Heart left ventricle (tissue), 16 donors: ENCODE measurements at places on chromosomes 13 and 19. TPM values are rescaled to one million over a fixed set of nuclear protein-coding genes. Genes with fewer than 3 reads are reported as not detected.
A peak's percentile ranks its signal among the peaks of the same experiment; 100 is the strongest.

- H3K27ac ChIP-seq = peak overlapping the region; percentile 96
- H3K27me3 ChIP-seq = no peaks in the 10 kb centered on the region
- no peak for DNase-seq
- peaks cover 12% of the 10 kb centered on the region for H3K4me1 ChIP-seq
- peak overlapping the region; percentile 90 for H3K4me3 ChIP-seq
Observed at GRCh38 chr13:95677564-95678266, 776 bp downstream of the DNAJC3 start.

DNA sequence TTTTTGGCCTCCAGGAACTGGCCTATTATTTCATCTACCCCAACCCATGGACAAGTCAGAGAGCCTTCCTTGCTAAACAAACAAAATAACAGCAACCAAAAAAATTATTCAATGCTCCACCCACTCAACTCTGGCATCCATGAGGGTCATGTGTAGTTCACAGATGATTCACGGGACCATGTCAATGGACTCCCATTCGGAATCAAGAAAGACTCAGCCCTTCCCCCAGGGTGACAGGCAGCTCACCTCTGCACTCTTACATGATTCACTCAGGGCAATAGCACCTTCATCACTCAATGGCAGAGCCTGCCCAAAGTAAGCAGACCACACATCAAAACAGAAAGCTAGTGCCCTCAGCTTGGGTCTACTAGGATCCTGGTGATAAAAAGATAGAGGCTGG is 14.3 kb upstream of the SCEL start:
- H3K27me3 ChIP-seq = no peaks in the 10 kb centered on the region
- no peak overlapping the region for H3K4me3 ChIP-seq
- H3K4me1 ChIP-seq = no peaks in the 10 kb centered on the region
- H3K36me3 ChIP-seq = no peaks in the 10 kb centered on the region
- no peak for DNase-seq

DNA sequence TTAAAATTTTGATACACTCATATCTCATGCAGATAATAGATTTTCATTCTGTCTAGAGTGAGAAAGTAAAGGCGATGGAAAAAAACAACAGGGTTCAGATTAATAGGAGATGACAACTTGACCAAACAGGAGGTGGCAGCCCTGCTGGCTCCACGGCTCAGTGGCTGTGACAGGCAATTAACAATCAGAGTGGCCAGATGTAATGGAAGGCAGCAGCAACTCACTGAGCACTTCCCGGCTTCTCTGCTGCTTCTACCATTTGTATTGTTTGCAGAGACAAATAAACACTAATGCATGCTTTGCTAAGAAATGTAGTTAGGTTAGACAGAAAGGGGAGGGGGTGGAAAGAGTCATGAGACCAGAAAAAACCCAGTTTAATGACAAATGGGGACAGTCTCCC is 473.0 kb upstream of the SLC10A2 start:
- no peak overlapping the region for H3K4me3 ChIP-seq
- H3K4me1 ChIP-seq = no peaks in the 10 kb centered on the region
- no peaks in the 10 kb centered on the region for H3K36me3 ChIP-seq
- no peaks in the 10 kb centered on the region for H3K27me3 ChIP-seq
- no peak overlapping the region for H3K27ac ChIP-seq
- no peak for DNase-seq

DNA sequence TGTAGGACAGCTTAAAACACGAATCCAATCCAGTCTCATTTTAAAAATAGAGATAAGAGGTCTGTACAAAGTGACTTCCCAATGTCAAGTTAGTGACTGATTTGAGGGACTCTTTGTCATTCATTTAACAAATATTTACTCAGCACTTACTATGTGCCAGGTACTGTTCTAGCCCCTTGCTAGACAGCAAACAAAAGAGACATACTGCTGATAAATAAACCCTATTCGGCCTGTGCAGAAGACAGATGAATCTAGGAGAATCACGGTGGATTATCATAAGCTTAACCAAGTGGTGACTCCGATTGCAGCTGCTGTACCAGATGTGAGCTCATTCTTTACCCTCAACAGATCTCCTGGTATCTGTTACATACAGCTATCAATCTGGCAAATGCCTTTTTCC is 6.4 kb upstream of the ELF1 start:
- H3K27me3 ChIP-seq = no peaks in the 10 kb centered on the region
- H3K4me1 ChIP-seq = peaks cover 37% of the 10 kb centered on the region
- no peak for DNase-seq
- no peaks in the 10 kb centered on the region for H3K36me3 ChIP-seq
- no peak overlapping the region for H3K27ac ChIP-seq

DNA sequence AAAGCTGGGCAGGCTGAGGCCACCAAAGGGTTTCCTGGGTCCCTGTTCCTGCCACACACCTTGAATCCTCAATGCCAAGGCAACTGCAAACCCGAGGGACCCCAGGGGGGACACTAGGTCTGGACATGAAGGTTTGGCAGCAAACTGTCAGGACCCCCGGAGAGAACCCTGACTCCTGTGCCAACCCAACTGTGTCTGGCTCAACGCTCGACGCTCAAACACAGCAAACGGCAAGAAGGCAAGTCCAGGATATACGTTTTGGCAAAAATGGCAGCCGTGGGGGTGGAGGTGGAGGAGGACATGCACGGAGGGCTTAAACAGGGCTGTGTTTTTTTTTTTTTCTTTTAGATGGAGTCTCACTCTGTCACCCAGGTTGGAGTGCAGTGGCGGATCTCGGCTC is 73.0 kb downstream of the GADD45B start:
- peaks cover 36% of the 10 kb centered on the region for H3K4me1 ChIP-seq
- H3K36me3 ChIP-seq = no peaks in the 10 kb centered on the region
- H3K27ac ChIP-seq = no peak overlapping the region
- H3K27me3 ChIP-seq = no peaks in the 10 kb centered on the region
- DNase-seq = no peak

GRCh38 chr19:1070931-1071791 is 4.2 kb downstream of the ARHGAP45 start:
- H3K27ac ChIP-seq = no peak overlapping the region
- peaks cover 22% of the 10 kb centered on the region for H3K4me1 ChIP-seq
- H3K36me3 ChIP-seq = no peaks in the 10 kb centered on the region
- peaks cover 40% of the 10 kb centered on the region for H3K27me3 ChIP-seq

- peaks cover 19% of the 10 kb centered on the region for H3K27me3 ChIP-seq
- H3K27ac ChIP-seq = peak overlapping the region; percentile 75
- peak overlapping the region; percentile 57 for H3K4me3 ChIP-seq
- peak; percentile 65 for DNase-seq
- peaks cover 19% of the 10 kb centered on the region for H3K4me1 ChIP-seq
- no peaks in the 10 kb centered on the region for H3K36me3 ChIP-seq
Observed at GRCh38 chr19:11420429-11421370, 1.6 kb upstream of the RGL3 start.

DNA sequence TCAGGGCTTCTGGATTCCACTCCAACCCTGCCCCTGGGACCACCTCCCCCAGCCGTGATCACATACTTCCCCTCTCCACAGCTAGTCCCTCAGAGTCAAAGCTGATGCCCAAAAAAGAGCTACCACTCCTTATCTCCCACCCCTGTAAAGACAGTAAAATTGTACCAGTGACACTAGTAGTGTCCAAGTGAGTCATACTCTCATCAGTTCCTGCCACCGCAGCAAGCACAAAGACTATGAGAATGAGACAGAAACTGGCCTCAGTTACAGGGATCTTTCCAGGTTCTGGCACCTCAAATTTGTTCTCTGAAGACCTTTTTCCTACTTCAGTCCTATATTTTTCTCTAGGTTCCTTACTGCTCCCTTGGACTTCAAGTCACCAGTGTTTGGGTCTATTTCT is 144.2 kb downstream of the SPRY2 start:
- H3K27ac ChIP-seq = no peak overlapping the region
- H3K36me3 ChIP-seq = no peaks in the 10 kb centered on the region
- no peak for DNase-seq
- no peak overlapping the region for H3K4me3 ChIP-seq

DNA sequence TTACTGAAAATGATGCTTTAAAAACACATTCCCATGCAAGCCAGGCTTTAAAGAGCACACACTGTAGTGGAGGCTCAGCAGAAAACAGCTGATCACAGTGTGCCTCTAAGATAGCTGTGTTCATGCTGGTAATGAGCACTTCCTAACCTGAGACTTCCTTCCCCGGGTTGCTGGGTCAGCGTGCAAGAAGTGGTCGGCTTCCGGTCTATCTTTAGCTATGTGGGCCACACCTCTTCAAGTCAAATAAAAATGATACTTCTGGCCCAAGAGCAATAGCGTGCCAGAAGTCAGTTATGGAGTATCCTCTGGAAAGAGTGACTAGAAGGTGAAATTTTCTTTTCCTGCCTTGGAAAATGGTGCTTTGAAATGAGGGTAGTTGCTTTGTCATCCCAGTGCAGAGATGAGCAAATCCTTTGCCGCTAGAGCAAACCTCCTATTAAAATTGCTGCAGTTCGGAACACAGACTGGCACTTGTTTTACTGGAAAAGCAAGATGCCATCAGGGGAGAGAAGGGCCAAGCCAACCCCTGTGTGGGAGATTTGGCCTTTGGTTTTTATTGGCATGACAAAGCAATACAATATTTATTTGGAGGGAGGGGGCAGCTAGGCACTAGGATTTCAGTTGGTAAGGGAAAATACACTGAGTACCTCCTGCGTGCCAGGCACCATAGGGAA is 64.2 kb downstream of the ARHGAP35 start:
- H3K4me1 ChIP-seq = peaks cover 16% of the 10 kb centered on the region
- H3K27ac ChIP-seq = peak overlapping the region; percentile 56
- peaks cover 34% of the 10 kb centered on the region for H3K36me3 ChIP-seq
- DNase-seq = no peak
- no peak overlapping the region for H3K4me3 ChIP-seq

Gene LGALS14
- not detected for total RNA-seq

DNA sequence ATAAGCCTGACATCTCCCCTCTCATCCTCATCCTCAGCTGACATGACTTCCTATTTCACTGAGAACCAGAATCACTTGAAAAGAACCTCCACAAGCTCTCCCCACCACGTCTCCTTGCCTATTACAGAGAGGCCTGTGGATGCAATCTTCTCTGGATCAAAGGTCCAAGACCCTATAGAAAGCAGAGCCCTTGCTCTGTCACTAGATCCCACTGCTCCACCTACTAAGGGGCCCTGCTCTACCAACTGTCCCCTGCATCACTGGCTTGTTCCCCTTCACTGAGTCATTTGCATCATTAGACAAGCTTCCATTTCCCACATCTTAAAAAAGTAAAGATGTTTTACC is 40.8 kb downstream of the RCBTB2 start:
- no peak overlapping the region for H3K4me3 ChIP-seq
- no peaks in the 10 kb centered on the region for H3K36me3 ChIP-seq
- H3K4me1 ChIP-seq = peaks cover 20% of the 10 kb centered on the region
- no peak for DNase-seq
- H3K27ac ChIP-seq = peak overlapping the region; percentile 75

Gene FAM216B
- total RNA-seq = 0.69 TPM

DNA sequence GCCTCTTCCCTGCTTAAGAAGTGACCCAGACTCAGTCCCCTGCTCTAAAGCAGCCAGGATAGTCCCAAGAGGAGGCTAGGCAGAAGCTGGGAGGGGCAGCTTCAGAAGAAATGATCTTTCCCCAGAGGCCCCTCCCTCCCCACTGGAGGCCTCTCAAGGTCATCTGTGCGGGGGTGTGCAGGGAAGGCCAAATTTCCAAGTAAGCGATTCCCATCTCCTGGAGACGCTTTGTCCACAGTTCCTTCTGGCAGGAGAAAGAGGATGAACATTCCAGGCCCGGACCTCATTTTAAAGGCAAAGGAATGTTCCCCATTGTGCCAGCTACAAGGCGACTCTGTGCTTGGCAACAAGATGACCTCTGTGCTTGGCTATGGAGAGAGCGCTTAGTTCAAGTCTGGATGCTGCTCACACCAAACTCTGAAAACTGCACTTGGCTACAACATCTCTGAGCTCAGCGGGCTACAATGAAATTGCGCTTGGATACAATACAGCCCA is 23.5 kb downstream of the COL5A3 start:
- H3K4me3 ChIP-seq = no peak overlapping the region
- peak; percentile 27 for DNase-seq
- H3K27me3 ChIP-seq = no peaks in the 10 kb centered on the region
- H3K27ac ChIP-seq = peak overlapping the region; percentile 62
- peaks cover 58% of the 10 kb centered on the region for H3K36me3 ChIP-seq

Gene KLF1
- not detected for total RNA-seq

Gene OR7C1
- not detected for total RNA-seq

GRCh38 chr13:32781906-32782305 is 195.7 kb downstream of the PDS5B start:
- no peak for DNase-seq
- no peaks in the 10 kb centered on the region for H3K4me1 ChIP-seq
- no peak overlapping the region for H3K4me3 ChIP-seq
- H3K27ac ChIP-seq = no peak overlapping the region
- H3K36me3 ChIP-seq = peaks cover 3% of the 10 kb centered on the region

GRCh38 chr19:50384685-50385535 is 763 bp downstream of the POLD1 start:
- no peaks in the 10 kb centered on the region for H3K36me3 ChIP-seq
- H3K27me3 ChIP-seq = no peaks in the 10 kb centered on the region
- peak overlapping the region; percentile 78 for H3K4me3 ChIP-seq
- H3K4me1 ChIP-seq = peaks cover 11% of the 10 kb centered on the region
- DNase-seq = no peak

DNA sequence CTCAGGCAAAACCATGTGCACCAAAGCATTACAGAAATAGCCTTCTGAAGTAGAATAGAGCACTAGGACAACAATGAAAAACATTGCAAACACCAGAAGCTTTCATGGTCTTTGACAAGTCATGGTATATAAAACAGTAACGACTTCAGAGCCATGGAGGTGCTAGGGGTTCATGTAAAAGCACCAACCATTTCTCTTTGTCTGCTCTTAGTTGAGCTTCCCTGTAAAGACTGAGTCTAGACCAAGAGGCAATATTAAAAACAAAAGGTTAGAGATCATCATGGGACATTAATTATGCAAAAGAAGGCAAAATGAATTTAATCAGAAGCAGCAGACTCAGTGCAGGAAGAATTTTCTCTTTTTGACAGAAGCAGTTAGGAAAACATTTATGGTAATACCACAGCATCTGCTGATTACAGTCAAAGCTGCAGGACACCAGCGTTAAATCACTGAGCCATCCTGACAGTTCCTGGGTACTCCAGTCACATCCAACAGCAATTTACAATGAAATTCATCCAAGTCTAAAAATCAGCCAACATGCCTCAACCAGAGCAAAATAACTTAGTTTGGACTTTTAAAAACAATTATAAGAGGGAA is 476.8 kb downstream of the DIAPH3 start:
- H3K27me3 ChIP-seq = no peaks in the 10 kb centered on the region
- DNase-seq = no peak
- H3K4me1 ChIP-seq = no peaks in the 10 kb centered on the region
